ENCODE measurements at places on chromosomes 4 and X.

DNA sequence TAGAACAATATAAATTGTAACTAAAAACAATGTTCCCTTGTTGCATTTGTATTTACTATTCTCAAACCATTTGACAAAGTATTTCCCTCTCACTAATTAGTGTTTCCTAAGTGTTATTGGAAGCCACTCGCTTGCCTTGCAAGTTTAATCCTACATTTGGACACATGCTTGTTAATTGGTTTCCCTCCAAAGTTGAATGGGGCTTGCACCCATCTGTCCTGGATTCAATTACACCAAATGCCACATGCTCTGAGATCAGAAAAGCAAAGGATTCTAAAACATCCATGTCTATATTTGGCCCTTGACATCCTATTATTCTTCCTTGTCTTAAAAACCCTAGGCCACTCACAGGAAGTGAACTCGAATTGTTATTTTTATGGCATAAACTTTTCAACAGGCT lies 146.6 kb downstream of the AMELX start:
- no peak for DNase-seq

DNA sequence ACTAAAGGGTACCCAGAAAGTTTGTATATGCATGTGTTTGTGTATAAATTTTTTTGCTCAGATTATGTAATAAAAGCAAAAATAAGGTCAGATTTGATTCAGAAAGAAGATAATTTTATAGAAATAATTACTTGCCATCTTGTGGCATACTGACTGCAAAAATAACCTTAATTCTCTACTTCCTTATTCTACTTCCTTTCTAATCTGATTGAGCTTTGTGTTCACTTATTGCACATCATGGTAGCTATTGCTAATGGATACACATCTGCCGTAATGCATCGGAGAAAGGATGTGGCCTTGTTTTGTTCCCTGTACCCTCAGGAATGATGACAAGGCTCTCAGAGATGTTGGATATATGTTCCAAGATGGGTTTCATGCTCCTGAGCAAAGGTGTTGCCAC lies 10.5 kb upstream of the GNPDA2 start:
- DNase-seq = no peak

- no peak for DNase-seq
Measured at GRCh38 chrX:43423876-43424275, 232.2 kb upstream of the MAOA start.

- no peak for DNase-seq
Measured at GRCh38 chrX:143787341-143787740, 66.8 kb upstream of the SPANXN2 start.

DNA sequence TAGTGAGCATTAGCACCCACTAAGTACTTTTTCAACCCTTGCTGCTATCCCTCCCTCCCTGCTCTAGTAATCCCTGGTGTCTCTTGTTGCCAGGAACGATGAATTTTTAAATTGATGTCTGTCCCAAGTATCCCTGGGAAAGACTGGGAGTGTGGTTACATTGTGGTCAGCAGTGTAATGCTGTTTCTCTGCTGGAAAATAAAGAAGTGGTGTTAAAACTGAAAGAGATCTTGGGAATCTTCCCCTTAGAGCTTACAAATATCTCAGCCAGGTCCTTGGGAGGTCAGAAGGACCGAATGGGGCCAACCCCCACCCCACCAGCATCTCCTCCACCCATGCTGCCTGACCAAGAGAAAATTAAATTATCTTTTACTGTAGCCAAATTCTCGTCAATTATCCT lies 174.5 kb upstream of the MXRA5 start:
- no peak for DNase-seq

- peak; percentile 46 for DNase-seq
Measured at GRCh38 chrX:15471028-15471427, 22.1 kb downstream of the PIR start.

DNA sequence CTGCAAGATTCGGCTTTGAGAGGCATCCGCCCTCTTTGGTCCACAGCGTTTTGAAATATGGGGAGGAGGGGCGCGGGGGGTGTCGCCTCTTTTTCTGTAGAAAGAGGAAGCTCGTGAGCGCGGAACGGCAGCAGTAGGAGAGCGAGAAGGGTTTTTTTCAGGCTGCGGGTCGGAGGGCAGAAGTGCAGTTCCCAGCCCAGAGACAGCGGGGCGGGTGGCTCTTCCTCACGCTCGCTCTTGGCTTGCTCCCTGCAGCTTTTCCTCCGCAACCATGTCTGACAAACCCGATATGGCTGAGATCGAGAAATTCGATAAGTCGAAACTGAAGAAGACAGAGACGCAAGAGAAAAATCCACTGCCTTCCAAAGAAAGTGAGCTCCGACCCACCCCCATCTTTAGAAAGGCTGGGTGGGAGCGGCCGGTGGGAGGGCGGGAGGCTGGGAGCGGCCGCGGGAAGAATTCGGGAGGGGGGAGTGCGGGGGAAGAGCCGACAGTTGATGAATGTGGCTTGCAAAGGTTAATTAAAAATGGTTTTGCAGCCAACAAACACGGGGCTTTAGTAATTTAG lies 1.2 kb downstream of the TMSB4X start:
- peak; percentile 45 for DNase-seq

DNA sequence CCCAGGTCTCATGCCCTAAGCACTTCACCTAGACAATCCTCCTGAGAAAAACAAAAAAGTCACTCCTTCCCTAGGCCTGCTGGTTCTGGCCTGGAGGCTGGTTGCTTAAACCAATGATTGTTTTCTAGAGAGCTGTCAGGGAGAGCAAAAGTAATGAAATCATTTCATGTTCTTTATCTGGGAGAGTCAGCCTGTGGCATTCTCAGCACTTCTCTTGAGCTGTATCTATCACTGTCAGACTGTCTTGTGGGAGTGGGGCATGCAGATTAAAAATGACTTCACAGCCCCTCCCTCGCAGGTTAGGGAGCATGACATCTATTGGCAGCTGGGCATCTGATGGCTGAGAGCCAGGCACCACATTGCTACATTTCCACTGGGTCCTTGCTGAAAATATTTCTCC lies 20.4 kb upstream of the TMEM154 start:
- DNase-seq = no peak

DNA sequence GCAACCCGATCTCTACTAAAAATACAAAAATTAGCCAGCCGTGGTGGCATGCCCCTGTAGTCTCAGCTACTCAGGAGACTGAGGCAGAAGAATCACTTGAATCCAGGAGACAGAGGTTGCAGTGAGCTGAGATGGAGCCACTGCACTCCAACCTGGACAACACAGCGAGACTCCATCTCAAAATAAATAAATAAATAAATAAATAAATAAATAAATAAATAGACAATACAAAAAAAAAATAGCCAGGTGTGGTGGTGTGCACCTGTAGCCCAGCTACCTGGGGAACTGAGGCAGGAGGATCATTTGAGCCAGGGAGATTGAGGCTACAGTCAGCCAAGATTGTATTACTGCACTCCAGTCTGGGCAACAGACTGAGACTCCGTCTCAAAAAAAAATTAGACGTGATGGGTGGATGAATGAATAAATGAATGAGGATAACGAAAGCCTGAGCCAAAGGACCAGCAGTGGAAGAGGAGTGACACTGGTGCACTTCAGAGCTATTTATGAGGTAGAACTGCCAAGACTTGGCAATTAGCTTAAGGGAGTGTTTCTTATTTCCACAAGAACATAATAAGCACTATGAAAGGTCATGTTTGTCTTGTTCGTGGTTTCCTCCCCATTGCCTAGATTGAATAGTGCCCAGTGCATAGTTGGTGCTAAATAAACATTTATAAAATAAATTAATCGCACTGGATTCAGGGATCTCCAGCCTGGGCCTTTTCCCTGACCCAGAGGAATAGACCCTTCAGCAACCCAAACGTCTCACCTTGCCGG lies 232.2 kb downstream of the IDS start:
- no peak for DNase-seq

DNA sequence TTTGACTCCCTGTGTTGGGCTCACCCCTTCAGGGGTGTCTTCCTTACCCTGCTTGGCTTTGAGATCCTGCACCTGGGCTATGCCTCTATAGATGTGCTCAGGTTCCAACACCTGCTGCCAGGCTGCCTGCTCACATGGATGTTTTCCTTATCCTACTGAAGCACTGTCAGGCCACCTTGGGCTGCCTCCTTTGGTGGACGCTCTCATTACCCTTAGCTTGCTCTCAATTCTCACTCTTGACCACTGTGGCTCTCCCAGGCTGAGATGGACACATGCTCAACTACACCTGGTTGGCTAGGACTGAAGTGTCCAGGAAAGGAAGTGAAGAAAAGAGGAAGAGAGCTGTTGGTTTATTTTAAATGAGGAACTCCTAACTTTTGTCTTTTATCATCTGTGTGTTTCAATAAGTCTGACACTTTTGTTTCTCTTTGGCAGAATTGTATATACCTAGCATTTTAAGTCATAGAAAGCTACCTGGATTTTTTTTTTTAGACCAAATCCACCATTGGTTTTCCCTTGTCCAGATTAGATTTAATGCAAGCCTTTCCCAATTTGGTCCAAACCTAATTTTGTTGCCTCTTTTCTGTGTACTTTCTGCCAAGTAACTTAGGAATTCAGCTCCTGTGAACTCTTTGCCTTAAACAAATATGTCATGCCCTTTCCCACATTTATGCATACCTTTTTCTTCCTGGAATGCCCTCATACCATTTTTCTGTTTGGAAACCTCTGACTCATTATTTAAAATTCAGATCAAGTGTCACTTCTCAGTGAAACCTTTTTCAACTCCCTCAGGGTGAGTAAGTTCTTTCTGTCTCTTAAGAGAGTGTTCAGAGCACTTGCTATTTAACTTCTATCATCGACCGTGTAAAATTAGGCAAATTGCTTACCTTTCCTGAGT lies 175.8 kb downstream of the GC start:
- no peak for DNase-seq

DNA sequence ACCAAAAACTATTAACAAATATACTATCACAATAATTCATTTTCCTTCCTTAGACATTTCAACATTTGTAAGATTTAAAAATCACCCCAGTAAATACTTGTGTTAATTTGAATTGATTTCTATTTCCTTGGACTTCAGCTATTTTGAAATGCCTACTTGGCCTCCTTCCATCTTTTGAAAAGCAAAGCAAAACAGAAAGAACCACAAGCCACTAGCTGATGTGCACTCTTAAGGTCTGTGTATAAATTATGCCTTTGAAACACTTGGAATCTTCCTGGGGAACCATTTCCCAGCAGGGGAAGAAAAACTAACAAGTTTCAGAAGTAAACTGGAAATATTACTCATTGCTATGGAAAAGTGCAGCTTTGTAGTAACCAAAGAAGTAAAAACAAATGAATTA lies 139.8 kb downstream of the CLCN4 start:
- no peak for DNase-seq

- peak; percentile 17 for DNase-seq
Measured at GRCh38 chr4:25030277-25031076, at the start of gene LGI2. Gene LGI2, minus strand, starts transcription at chr4:25030946. Its CDS starts 253 bp downstream, at chr4:25030693.

DNA sequence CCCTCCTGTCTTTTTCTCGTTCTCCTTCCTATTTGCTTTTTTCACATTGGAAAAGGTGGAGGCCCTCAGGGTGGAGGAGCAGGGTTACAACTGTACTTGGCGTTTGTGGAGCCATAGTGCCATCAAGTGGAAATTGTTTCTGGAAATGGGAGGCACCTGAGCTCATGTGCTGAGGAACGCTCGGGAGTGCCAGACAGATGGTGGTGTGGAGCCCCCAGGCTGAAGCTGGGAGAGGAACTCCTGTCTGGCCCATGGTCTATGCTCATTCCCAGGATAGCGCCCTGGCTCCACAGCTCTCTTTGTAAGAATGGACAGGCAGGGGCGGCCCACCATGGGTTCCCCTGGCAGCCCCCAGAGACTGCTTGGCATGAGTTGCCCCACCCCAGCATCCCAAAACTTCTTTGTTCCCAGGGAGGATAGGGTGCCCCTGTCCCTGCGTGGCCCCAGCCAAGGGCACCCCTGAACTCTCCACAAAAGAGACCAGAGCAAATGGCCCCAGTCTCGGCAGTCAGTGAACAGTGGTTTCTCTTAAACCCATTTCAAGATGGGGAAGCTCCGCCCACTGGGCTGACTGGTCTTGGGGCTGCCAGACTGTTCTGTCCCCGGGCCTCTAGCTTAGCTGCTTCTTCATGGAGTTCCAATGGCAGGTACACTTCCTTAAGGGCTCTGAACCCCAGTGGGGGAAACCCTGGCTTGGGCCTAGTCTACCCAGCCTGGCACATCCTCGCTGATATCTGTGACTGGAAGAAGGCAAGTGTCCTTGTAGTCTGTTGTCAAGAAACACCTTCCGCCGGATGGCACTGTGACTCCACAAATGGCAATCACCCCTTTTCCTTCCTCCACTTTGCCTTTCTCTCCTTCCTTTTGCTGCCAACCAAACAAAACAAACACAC lies 70.1 kb downstream of the NBDY start:
- DNase-seq = no peak

DNA sequence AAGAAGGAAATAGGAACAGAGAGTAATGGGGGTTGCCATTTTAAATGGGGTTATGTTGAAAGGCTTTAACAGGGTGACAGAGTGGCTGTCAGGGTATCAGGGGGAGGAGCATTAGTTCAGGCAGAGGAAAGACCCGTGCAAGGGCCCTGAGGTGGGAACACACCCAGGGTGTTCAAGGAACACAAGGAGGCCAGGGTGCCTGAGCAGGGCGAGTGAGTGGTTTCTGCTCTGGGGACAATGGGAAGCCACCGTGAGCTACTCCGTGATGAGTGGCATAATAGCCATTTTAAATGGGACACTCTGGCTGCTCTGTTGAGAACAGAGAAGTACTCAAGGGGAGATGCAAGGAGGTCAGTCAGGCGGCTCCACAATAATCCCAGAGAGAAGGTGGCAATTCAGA lies 4.5 kb downstream of the EVC2 start:
- DNase-seq = no peak

DNA sequence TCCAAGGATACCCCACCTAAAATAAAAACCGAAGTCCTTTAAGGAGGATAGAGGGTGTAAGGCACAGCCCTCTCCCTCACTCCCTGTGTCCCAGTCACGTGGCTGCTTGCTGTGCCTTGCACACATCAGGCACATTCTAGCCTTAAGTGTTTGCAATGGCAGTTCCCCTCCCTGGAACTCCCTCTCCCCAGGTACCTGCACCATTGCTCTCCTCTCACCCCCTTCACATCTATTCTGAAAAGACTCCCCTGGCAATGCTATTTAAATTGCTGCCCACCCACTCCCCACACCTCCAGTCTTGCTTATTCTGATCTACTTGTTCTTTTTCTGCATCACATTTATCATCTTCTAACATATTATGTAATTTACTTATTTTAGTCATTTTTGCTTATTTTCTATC lies 91.6 kb upstream of the LNX1 start:
- DNase-seq = no peak

GRCh38 chr4:78732332-78733104 lies 43.6 kb upstream of the BMP2K start:
- DNase-seq = no peak

- no peak for DNase-seq
Measured at GRCh38 chr4:136818811-136819330, 713.4 kb downstream of the PCDH18 start.

GRCh38 chr4:138235419-138235952 lies 6.7 kb downstream of the SLC7A11 start:
- no peak for DNase-seq

GRCh38 chrX:124256216-124256615 lies 76.2 kb upstream of the TEX13D start:
- no peak for DNase-seq

- no peak for DNase-seq
Measured at GRCh38 chrX:97397371-97397770, 513.7 kb downstream of the RPA4 start.

Data from NCI-H1105 treated with DMSO at 0.1 percent for 48 hours (cell line).